ENCODE measurements at places on chromosomes 4 and X.
A peak's percentile ranks its signal among the peaks of the same experiment; 100 is the strongest.

GRCh38 chr4:183492791-183493222 is 12.1 kb upstream of the ING2 start:
- peak; percentile 37 for DNase-seq

DNA sequence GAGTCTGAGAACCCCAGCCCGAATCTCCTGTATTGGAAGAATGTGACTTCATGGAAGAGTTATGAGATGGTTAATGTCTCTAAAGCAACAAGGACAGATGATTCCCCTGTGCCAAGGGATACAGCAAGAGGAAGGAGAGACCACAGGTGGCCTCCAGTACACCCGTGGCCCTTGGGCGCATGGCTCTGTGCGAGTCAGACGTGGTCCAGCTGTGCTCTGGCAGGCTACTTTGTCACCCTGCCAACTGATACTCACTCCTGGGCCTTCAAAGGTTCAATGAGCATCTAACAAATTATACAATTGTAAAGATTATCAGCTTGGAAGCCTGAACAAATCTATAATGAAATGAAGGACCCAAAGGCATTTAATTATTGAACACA is 71.7 kb downstream of the NYX start:
- peak; percentile 7 for DNase-seq

GRCh38 chr4:36292556-36293188 is 11.3 kb downstream of the DTHD1 start:
- DNase-seq: no peak

GRCh38 chr4:94758700-94759399 is 1.1 kb downstream of the BMPR1B start:
- no peak for DNase-seq

DNA sequence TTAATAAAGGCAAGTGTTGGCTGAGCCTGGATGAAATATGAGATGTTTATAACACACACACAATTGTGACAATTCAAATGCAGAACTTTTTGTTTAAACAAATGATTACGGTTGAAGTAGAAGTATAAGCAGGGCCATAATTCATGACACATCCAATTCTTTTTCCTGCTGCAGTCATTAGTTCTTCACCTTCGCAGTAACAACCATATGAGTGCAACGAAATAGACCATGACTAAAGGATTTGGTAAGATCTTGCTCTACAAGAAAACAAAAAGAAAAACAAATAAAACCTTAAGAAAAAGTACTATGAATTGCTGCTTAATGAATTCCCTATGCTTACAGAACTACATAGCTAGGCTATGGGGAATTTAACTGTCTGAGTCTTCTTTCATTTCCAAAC is 13.9 kb upstream of the BMPR1B start:
- DNase-seq: no peak
